ENCODE measurements at places on chromosomes 11 and 22.

DNA sequence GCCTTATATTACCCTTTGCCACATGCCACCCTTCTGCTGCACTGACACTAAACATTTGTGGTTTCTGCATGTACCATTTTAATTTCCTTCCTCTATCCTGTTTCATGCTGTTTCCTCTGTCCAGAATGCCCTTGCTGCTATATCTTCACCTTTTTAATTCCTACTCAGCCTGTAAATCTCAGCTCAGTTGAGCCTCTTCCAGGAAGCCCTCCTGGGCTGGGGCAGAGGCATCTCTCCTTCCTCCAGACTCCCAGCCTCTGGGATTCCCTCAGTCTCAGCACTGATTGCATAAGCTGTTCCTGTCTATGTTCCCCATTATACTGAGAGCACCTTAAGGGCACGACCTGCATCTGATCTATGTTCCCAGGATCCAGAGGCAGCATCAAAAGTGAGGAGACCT, 98.7 kb downstream of the RNF169 start:
- DNase-seq: no peak

DNA sequence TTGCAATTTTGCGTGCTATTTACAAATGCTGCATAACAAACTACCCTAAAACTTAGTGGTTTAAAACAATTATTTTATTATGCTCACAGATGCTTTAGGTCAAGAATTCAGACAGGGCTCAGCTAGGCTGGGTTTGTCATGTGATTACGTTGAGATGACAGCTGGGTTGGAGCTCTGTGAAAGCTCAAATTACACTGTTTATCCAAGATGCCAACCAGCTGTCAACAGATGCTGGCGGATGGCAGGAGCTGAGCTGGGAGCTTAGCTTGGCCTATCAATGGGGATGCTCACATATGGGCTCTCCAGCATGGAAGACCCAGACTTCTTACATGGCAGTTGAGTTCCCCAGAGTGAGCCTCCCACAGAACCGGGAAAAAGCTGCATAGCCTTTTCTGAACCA, 62.7 kb downstream of the STK33 start:
- no peak for DNase-seq

GRCh38 chr22:44024288-44024921, at the start of gene PARVB:
PARVB (plus strand) TSS chr22:44024302; CDS start chr22:44024340, 38 bp downstream.
- DNase-seq: no peak

DNA sequence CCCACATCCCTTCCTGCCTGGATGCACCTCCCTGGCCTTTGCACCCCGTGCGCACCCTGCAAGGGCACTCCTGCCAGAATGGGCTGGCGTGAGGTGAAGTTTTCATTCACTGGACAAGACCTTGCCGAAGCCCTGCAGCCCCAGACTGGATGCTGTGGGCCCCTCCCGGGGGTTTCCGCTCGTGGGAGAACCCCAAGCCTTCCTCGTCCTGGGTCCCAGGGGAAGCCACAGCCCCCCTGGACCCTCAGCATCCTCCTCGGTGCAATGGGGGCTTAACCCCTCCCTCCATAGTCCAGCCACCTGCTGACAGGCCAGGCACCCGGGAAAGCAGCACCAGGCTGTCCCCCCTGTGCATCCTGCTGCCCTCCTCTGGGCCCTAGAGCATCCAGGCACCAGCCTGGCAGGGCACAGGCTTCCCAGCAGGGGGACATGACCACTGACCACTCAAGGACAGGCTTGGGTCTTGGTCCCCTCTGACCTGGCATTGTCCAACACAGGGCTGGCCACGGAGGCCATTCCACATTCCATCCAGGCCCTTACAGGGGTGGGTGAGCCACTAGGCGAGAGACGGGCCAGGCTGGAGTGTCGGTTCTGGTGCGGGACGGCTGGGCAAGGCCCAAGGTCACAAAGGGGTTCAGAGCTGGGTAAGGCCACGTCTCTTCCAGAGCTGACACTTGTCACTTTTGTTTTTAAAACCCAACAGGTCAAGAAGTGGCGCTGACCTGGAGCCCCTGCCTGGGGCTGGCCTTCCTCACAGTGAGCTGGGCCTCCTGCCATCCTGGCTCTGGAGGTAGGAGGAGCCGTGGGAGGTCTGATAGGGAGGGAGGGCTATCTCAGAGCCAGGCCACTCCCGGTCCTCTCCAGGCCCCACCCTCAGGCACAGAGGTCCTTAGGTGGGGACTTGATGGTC, 41.5 kb upstream of the PPARA start:
- DNase-seq: no peak

DNA sequence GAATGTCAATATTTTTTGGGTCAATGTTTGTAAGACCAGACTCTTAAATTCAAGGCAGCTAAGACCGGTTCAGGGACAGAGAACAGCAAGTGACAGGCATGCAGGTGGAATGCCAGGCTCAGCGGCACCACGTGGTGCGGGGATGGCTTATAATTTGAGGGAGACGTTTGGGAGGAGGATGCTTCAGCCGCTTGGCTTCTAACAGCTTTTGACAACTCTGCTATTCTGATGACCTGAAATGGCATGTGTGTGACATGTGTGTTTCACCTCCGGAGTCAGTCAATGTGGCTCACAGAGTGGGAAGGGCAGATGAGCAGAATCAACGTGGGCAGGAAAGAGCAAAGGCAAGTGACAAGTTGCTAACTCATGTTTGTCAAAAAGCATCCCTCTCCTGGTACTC, 228.3 kb downstream of the KIRREL3 start:
- no peak for DNase-seq

- DNase-seq: no peak
These were observed 400.0 kb downstream of the ETS1 start for GRCh38 chr11:128187377-128187776.

GRCh38 chr11:111785886-111786412, 19.8 kb upstream of the PPP2R1B start:
- no peak for DNase-seq

DNA sequence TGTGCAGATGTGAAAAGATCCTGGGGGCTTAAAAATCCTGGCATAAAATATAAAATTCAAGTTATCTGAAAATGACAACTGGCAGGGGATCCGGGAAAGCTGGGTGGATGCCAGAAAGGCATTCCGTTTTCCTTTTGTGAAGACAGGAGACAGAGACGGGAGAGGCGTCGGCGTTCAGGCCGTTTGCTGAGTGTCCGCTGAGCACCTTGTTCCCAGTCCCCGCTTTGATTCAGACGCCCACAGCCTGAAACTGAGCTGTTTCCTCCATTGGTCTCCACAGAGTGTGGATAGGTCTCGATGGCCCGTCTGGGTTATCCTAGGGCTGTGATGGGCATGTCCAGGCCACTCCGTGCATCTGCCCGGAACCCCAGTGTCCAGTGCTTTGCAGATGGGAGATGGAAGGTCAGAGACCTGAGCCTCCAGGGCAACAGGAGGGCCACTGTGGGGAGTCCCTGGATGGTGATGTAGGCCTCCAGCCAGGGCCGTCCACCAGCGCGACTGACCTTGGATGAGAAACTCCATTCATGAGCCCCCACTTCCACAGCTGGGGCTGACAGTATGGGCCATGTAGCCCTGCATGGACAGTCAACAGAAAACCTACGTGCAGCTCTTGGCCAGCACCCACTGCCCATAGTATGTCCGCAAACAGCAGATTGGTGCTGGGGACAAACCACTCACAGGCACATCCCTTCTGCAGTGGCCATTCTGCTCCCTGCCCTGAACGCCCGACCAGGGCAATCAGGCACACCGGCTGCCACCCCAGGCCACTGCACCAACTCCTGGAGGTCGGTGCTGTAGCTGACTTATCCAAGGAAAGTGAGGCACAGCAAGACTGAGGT, 11.6 kb downstream of the MRGPRF start:
- no peak for DNase-seq

GRCh38 chr11:64743591-64744543, at the start of gene RASGRP2:
RASGRP2 (minus strand) TSS chr11:64744142; CDS start chr11:64742866, 1,276 bp downstream.
- peak; percentile 69 for DNase-seq

DNA sequence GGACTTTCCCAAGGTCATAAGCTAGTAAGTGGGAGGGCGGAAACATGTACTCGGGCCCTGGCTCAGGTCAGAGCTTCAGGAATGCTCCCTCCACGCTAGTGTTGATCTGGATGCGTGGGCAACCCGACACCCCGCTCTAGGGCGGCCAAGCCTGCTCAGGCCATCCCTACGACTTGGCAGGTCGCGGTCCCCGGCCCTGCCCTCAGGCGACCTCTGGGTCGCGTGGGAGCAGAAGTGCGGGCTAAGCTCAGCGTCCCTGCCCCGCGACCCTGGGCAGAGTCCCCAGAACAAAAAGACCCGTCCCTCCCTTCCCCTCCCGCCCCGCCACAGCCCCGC, 781 bp upstream of the TEF start:
- DNase-seq: no peak

- no peak for DNase-seq
These were observed 56.7 kb downstream of the CABIN1 start for GRCh38 chr22:24067587-24068376.

- DNase-seq: no peak
These were observed 97.0 kb downstream of the ST3GAL4 start for GRCh38 chr11:126452241-126453101.

DNA sequence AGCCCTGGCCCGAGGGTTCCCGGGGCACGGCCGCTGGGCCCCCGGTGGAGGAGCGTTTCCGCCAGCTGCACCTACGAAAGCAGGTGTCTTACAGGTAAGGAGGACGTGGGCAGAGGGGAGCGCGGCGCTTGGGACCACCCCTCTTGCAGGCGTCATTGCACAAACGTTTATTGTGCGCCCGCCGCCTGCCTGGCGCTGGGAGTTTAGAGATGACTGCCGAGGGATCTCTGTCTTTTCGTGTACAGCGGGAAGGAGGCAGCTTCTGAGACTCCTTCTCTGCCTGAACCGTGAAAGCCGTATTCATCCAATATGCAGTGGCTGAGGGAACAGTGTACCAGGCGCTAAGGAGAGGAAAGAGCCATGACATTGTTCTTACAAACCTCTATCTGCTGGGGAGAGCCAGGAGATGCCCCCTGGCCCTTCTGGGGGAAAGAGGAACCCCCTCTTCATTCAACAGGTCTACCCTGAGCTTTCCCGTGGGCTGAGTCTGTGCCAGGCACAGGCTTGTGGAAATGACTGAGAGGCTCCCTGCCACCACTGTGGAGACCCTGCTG, 13.8 kb upstream of the DGKZ start:
- no peak for DNase-seq

DNA sequence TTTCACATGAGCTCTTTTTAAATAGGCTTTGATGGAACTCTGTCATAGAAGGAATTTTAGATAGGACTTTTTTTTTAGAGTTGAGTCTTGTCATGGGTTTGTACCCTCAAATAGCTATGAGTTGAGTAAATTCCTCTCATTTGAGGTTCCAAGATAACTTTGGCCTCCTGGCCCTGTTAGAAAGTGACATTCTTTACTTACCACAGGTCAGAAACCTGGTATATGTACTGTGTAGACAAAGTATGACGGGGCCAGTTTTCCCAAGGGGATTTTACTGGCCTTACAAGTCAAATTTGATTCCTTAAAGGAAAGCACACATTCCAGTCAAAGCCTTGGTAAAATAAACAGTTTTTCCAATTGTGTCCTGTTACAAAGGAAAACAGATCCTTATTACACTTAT, 729.3 kb upstream of the LUZP2 start:
- no peak for DNase-seq

DNA sequence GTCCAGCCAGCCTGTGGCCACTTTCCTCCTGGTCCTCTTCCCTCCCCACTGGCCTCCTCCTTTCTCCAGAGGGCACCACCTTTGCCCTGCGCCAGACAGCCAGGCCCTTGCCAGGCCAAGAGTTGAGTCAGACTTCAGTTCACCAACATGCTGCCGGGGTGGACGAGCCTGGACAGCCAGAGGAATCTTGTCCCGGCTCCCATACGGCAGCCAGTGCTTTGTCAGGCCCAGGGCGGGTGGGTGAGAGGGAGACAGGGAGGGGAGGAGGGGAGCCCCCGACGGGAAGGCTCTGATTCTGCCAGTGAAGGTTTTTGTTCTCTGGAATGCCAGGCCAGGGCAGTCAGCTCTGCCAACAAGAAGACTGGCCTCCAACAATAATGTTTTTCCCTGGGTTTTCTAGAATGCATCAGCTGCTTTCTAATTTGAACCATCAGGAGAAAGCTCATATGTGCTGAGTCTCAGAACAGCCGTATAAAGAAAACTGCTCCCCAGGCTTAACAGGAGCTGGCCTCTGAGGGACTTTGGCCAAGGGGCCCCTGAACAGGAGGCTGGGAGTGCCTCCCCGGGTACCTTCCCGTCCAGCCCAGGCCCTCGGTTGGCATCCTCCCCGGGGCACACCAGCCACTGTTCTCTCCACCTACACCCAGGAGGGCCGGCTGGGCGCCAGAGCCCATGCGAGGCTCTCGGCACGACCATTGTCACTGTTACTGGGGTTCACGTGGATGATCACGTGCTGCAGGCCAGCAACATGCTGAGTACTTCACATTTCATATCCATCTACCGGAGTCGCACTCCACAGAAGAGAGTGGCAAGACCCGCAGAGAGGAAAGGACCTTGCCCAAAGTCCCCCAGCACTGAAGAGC, 28.6 kb downstream of the LIF start:
- DNase-seq: no peak

DNA sequence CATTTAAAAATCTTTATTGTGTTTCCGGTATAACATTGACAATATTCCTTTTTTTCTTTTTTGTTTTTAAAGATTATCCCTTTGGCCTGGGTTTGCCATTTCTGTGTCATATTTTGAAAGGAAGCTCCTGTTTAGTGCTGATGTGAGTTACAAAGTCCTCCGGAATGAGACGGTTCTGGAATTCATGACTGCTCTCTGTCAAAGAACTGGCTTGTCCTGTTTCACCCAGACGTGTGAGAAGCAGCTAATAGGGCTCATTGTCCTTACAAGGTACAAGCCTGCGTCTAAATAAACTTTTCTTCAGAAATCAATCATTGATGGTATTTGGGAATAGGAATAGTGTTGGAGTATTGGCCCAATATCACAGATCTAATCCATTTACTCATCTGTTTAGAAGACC, 19.8 kb downstream of the PIWIL4 start:
- DNase-seq: no peak

GRCh38 chr11:111851636-111852035, 19.7 kb downstream of the ALG9 start:
- no peak for DNase-seq

DNA sequence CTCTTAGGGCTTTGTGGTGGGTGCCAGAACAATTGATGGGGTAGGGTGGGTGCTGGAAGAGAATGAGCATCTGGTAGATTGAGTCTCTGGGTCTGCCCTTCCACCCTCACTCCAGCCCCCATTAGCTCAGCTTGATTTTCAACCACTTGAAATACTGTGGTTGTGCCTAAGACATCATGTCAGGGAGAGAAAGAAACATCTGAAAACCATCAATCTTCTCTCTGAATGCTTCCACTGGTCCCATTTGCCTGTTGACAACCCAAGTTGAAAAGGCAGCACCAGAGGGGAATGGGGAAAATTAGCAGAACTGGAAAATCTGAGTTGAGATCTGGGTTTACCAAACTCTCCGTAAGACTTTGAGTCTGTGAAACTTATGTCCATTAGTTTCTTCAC, 26.1 kb downstream of the CD44 start:
- no peak for DNase-seq

GRCh38 chr22:19719050-19719482, 4.3 kb upstream of the GP1BB start:
- DNase-seq: no peak

DNA sequence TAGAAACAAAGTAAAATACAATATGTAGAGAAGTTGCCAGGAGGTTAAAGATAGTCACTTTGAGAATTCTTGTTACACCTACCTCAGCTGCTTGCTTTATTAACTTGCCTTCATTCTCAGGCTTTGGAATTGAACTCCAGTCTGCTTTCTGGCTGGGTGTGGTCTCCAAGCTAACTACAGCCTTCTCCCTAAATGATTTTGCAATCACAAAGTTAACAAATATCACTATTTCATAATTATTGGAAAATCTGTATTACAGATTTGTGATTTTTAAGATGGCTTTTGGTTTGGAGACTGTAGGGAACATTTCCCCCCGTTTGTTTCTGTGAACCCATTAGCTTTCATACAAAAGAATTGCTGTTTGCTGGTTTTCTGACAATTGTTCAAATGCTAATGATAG, 2.2 kb downstream of the PLAAT5 start:
- DNase-seq: no peak

- DNase-seq: no peak
These were observed 1333.1 kb upstream of the TENM4 start for GRCh38 chr11:80773919-80774318.
